ENCODE measurements at places on chromosomes 7 and 10.

- DNase-seq = no peak
Measured at GRCh38 chr7:10463701-10464100, 510.0 kb upstream of the PHF14 start.

DNA sequence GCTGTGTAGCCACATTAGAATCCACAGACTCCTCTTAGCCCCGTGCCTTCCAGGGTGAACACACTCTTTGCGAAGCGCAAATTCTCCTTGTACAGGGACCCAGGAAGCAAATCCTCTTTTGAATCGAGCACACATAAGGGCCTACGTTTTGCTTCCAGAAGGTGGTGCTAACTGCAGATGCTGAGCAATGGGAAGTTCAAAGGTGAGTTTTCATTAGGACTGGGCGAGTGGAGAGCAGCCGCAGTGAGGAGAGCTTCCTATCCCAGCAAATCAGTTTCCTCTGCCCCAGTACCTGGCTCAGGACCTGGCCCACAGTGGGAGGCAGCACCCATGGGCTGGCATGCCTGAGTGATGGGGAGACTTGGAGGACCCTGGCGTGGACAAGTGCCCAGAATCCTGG is 23.5 kb upstream of the GPR26 start:
- DNase-seq = no peak

GRCh38 chr7:132250480-132251326 is 325.6 kb downstream of the PLXNA4 start:
- no peak for DNase-seq

DNA sequence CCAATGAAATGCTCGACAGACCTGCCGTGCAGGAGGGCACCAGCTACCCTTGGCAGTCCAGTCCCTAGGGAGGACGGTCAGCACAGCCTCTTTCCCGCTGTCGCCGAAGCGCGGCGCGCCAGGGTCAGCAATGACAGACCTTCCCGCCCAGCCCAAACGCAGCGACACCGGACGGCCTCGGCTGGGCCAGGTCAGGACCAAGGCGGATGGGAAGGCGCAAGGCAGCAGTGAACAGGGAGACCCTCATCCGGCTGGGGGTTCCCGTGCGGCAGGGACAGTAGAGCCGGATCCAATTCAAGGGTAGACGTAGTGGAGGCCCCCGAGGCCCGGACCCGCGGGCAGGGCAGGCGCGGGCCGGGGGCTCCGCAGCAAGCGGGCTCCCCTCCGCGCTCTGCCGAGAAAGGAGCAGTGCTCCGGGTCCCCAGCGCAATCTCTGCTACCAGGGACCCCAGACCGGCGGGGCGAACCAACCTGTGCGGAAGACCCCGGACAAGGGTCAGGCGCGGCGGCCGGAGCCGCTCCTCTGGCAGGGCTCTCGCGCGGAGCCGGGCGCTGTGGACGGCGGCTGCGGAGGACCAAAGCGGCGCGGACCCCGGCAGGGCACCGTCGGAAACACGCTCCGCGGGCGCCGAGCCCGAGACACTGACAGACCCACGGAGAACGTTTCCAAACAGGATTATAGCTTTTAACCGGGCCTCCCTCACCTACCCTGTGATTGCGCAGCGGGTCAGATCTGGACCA is at the start of gene SEC31B:
TSS of gene SEC31B (minus strand) at position 551 of the 741 bp plus-strand sequence. CDS start 2,909 bp downstream, outside the sequence.
- no peak for DNase-seq

GRCh38 chr7:47271749-47272148 is 310.2 kb downstream of the TNS3 start:
- no peak for DNase-seq

DNA sequence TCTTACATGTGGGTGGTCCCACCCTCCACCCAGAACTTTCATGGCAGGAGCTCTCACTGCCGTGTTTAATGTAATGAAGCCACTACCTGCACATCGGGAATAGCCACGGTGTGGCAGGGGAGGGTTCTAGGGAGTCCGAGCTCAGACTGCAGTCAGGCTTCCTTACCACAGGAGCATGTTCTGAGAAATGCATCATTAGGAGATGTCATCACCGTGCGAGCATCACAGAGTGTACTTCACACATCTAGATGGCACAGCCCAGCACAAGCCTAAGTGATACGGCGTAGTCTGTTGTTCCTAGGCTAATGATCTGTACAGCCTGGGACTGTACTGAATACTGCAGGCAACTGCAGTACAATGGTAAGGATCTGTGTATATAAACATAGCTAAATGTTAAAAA is 153.0 kb upstream of the LANCL2 start:
- DNase-seq = no peak

DNA sequence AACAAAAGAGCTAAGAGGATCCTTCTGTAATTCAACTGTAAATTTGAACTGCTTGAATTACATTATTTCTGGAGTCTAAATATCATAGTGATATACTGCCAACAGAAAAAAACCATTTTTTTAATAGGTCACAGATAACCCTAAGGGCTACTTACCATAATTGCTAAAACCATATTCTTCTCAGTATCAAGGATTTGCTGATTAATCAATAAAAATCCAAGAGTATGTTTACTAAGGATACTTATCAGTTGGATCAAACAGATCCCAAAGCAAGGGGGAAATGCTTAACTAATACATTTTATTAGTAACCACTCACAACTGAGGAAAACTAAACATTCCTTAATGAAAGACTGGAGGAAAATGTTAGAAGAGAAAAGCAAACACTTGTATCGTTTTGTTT is 166.0 kb downstream of the PIP4K2A start:
- DNase-seq = peak; percentile 31

- DNase-seq = peak; percentile 4
Measured at GRCh38 chr10:79905322-79906314, 43.3 kb downstream of the SFTPD start.

DNA sequence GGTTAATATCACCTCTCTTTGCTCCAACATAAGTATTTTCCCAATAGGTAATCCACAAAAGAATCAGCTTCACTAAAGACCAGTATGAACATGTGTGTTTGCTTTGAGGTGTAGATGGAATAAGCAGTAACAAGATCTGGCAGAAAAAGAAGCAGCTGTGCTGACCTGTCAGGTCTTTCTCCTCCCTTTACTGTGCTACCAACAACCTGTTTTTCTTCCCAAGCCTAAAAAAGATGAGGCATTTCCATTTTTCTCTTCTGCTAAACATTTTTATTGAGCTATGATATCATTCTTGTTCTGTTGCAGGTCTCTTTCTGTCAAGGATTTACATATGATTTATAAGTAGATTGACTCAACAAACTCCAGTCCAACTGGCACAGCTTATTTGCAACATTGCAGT is 315.2 kb upstream of the GLI3 start:
- DNase-seq = no peak

- no peak for DNase-seq
Measured at GRCh38 chr7:35313575-35313974, 59.7 kb upstream of the TBX20 start.

- DNase-seq = no peak
Measured at GRCh38 chr10:62852961-62853702, 37.0 kb upstream of the EGR2 start.

GRCh38 chr10:1310271-1310789 is 254.1 kb downstream of the WDR37 start:
- DNase-seq = no peak

DNA sequence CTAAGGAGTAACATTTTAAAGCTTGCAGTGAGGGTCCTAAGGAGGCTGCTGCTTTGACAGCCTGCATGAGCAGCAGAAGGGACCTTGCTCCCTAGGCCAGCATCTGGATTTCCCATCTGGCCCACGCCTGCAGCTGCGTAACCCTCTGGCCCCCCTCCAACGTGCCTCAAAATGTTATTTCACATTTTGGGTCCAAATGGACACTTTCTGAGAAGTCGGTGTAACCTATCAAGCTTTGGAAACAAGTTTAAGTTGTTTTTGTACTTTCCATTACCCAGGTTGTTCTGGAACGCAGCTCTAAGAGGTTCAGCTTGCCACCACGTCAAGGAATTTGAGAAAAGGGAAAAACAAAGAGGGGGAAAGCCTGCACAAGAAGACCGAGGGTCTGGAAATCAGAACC is 338.3 kb downstream of the KCNMA1 start:
- DNase-seq = no peak

- no peak for DNase-seq
Measured at GRCh38 chr7:103996639-103997038, 7.2 kb upstream of the RELN start.

GRCh38 chr10:61789031-61789430 is 112.5 kb upstream of the ARID5B start:
- no peak for DNase-seq

DNA sequence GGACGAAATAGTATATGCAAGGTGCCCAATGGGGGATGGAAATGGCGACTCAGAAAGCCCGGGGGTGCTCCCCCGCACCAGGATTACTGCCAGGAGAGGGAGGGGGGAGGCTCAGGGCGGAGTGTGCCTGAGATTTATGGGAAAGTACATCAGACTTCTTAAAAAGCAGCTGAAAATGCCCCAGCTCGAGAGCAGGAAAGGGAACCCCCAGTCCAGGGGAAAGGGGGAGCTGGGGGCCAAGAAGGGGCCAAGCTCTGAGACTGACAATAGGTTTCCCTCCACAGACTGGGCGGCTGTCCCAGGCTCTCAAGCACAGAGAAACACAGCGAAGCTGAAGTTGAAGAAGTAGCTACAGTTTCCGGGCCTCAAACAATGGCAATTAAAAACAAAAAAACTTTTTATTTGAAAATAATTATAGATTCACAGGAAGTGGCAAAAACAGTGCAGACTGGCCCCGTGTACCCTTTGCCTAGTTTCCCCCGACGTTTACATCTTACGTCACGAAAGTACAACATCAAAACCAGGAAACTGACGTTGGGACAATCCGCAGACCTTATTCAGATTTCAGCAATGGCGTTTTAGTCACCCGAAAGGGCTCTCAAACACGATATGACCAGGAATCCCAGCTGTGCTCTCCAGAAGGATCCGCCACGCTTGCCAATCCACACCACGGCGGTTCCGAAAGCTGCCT is 83.9 kb upstream of the FGFR2 start:
- no peak for DNase-seq

- peak; percentile 85 for DNase-seq
Measured at GRCh38 chr7:111486472-111487142, 75.7 kb downstream of the IMMP2L start.

- DNase-seq = no peak
Measured at GRCh38 chr7:130390486-130390885, 10.2 kb downstream of the CPA1 start.

- DNase-seq = peak; percentile 79
Measured at GRCh38 chr10:97048649-97049427, 136.9 kb downstream of the SLIT1 start.

- DNase-seq = no peak
Measured at GRCh38 chr7:7491044-7491443, 44.6 kb downstream of the COL28A1 start.

DNA sequence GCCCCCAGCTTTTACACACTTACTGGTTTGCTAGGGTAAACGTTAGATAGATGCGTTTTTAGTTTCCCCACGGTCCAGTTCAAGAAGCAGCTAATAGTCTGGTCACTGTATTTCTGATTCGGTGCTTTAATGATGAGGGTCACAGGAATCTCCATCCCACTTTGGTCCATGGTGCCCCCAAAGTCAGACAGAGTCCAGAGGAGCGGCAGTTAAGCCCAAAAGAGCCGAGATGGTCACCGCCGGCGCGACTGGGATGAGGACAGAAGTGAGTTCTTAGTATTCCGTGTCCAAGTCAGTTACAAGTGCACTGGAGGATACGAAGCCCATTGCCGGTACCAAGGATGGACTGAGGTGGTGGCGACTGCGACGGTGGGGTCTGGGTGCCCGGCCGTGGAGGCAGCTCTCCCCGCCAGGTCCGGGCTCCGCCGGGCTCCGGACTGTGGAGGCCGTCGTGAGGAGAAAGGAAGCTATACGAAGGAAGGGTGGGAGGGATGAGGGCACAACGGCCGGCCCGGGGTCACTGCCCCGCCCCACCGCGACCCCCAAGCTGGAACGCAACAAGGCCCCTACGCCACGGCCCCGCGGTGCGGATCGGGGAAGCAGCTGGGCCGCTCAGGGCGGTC is 663 bp downstream of the HERPUD2 start:
- DNase-seq = no peak

DNA sequence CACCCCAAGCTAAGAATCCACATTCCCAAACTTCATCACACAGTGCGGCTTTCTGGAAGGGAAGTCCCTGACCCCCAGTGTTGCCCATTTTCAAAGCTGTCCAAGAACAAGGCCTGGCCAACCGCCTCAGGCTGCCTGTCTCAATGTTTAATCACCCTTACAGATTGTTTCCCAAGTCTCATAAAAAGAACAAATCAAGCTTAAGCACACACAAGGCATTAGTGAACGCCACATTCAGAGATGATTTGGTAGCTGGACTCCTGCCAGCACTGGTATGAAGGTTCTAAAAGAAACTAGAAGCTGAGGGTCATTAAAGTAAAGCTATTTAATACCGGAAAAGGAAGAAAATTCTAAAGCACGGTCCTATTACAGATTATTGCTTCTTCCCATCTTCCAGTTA is 35.6 kb downstream of the C10orf90 start:
- DNase-seq = no peak

GRCh38 chr7:28433699-28434219 is 21.4 kb downstream of the CREB5 start:
- DNase-seq = peak; percentile 13

GRCh38 chr7:107233981-107234380 is 65.2 kb downstream of the HBP1 start:
- no peak for DNase-seq

DNA sequence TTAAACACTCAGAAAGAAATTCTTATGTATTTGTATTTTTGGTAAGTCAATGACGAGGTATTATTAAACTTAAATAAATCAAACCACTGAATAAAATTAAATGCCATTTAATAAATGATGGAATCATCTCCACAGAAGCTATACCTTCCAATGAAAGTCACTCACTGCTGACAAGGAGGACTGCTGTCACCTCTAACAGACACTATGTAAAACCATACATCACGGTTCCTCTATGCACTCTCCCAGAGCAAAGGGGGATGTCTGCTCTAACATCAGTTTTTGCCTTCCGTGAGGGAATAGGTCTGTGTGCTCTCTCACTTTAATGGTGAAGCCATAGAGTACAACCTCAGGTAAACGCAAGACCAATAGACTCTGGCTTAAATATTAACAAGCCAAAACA is 99.7 kb upstream of the DDC start:
- DNase-seq = no peak

DNA sequence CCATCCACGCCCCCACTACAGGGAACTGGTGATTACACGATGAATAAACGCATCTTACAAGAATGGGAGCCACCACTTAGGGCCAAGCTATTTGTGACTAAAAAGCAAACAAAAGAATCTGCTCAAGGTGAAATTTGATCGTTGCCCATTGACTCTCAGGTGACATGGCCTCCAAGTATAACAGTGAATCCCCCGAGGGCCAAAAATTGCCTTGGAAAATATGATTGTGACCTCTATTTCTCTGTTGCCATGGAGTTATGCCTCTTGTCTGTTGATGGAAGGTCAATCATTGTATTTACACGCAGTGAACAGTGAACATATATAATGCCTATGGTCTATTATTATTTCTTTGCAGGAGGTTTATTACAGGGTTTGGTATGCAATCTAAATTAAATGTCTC is 282.3 kb downstream of the KLF6 start:
- DNase-seq = peak; percentile 21

GRCh38 chr10:47035171-47035818 is 124.1 kb downstream of the PTPN20 start:
- DNase-seq = no peak

DNA sequence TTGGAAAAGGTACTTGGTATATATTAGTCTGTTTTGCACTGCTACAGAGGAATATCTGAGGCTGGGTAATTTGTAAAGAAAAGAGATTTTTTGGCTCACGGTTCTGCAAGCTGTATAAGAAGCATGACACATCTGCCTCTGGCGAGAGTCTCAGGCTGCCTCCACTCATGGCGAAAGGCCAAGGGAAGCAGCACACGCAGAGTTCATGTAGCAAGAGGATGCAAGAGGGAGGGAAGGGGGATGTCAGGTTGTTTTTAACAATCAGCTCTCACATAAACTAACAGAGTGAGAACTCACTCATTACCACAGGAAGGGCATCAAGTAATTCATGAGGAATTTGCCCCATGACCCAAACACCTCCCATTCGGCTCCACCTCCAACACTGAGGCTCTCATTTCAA is 484.8 kb upstream of the DPP6 start:
- DNase-seq = peak; percentile 45

Measured in NCI-H1105 treated with DMSO at 0.1 percent for 48 hours (cell line).